ENCODE measurements at places on chromosomes 13 and 19.

GRCh38 chr13:52651897-52652195, 790 bp upstream of the SUGT1 start:
- DNase-seq, result no peak

GRCh38 chr13:22944378-22944777, 236.4 kb upstream of the SGCG start:
- no peak for DNase-seq

GRCh38 chr19:15042826-15043225, 6.5 kb upstream of the CASP14 start:
- no peak for DNase-seq

GRCh38 chr13:106499113-106499512, 36.3 kb downstream of the EFNB2 start:
- no peak for DNase-seq

- DNase-seq, result no peak
These were observed 187.4 kb downstream of the SUCLA2 start for GRCh38 chr13:47813718-47814117.

GRCh38 chr13:80463673-80464352, 122.9 kb upstream of the SPRY2 start:
- DNase-seq, result no peak
